ENCODE measurements at places on chromosomes 5 and 9.
A peak's percentile ranks its signal among the peaks of the same experiment; 100 is the strongest.

GRCh38 chr5:137563646-137564397 lies 64.7 kb upstream of the SPOCK1 start:
- DNase-seq: peak; percentile 30

GRCh38 chr9:107351382-107352045 lies 68.4 kb downstream of the RAD23B start:
- no peak for DNase-seq

DNA sequence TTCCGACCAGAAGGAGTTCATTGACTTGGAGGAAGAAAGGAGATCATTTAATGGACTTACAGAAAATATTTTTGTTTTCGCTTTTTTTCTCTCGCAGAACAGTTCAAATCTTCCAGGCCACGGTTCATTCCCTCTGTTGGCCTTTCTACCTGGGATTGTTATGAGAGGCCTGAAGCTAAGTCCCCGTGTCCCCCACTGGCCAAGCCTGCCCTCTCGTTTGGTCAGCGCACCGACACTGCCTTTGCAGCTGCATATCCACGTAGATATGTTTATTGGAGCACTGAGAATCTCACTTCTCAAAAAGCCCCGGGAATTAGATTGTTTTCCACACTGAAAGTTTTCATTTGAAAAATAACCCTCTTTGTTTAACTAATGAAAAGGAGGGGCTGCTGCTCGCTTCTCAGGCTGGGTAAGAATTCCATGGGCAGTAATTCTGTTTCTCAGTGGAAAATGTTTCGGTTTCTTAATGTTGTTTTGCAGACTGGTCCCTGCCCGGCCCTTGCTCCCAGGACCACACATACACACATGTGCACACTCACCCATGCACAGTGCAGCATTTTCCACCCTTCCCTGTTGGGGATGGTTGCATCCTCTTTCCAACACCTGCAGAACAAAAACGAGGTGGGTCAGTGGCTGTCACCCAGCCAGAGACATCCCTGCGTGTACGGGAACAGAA lies 655.7 kb downstream of the BNC2 start:
- DNase-seq: no peak

- no peak for DNase-seq
Observed at GRCh38 chr9:27561685-27562084, 11.6 kb downstream of the C9orf72 start.

DNA sequence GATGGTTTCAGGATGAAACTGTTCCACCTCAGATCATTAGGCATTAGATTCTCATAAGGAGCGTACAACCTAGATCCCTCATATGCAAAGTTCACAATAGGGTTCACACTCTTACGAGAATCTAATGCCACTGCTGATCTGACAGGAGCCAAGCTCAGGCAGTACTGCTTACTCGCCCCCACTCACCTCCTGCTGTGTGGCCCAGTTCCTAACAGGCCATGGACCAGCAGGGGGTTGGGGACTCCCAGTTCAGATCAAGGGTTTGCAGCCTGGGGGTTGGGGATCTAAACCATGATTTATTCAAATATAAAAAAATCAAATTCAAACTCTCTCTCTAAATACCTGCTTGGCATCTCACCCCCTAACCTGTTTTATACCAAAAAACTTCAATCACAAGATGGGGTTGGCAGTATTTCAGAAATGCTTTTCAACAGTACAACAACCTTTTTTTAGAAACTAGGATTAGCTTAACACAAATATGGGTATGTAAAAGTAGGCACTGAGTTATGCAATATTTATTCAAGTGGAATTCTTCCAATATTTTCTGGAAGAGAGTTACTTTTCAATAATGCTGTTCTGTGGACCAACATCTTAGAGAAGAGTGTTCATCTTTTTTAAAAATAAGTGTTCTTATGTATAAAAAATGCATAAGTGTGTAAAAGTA lies 30.1 kb upstream of the SLC12A2 start:
- DNase-seq: no peak

- DNase-seq: no peak
Observed at GRCh38 chr9:96199006-96199405, 103.0 kb downstream of the HSD17B3 start.

- DNase-seq: no peak
Observed at GRCh38 chr5:111194925-111195324, 29.3 kb upstream of the CAMK4 start.

GRCh38 chr5:68482199-68482598 lies 266.6 kb downstream of the PIK3R1 start:
- DNase-seq: no peak

GRCh38 chr5:61811052-61811451 lies 479.0 kb downstream of the ZSWIM6 start:
- DNase-seq: no peak

DNA sequence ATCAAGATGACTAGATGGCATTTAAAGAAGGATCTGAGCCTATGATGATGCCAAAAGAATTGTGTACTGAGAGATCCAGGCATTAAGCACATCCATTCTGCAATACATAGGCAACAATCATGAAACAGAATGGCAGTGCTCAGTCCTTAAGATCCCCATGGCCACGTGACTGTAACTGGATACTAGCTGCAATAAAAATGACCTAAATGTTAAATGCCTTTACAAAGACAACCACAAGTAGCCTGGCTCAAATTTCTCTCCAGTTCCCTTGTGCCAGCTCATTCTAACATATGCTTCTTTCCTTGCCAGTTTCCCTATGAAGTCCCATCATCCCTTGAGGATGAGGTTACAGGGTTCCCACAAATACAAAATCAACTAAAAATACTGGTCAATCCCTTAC lies 148.3 kb upstream of the GHR start:
- no peak for DNase-seq

DNA sequence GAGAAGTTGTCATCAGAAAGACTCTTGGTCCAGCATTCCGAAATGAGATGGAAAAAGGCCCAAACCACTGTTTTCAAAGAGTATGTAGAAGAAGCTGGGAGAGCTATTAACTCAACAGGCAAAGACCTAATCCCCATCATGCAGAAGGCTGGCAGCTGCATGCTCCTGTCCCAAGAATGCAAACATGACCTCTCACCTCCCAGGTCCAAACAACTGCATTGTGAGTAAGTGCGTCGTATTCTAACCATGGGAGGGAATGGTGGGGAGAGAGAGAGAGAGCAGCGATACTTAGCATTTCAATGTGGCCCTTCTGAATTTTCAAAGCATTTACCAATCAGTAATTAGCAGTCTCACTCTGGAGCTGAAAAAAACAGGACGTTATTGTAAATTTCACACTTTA lies 27.6 kb downstream of the TRPC7 start:
- no peak for DNase-seq

DNA sequence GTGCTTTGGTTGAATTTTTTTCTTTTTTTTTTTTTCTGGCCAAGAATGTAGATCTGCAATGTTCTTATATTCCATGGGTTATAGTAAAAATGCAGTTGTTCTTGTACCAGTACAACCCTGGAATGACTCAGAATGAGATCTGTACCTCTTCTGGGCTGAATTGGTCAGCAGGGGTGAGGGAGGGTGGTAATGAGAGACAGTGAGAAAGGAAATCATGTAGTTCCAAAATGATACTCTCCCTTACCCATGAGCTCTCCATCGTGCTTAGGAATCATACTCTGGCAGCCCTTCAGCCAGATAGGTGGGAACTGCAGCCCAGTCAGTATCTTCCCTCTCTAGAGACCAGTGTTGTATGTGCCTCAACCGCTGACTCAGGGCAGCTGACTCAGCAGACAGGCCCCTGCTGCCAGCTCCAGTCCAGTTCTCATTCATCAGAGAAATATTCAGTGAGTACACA lies 2.1 kb upstream of the GLIS3 start:
- DNase-seq: no peak

DNA sequence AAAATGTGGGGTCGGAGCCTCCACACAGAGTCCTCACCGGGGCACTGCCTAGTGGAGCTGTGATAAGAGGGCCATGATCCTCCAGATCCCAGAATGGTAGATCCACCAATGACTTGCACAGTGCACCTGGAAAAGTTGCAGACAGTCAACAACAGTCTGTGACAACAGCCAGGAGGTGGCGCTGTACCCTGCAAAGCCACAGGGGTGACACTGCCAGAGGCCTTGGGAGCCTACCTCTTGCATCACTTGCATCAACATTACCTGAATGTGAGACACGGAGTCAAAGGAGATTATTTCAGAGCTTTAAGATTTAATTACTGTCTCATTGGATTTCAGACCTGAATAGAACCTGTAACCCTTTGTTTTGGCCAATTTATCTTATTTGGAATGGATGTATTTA lies 614.1 kb upstream of the CDH9 start:
- DNase-seq: no peak
